Retinal pigment epithelial cell (primary cell): ENCODE measurements at places on chromosomes 3 and 15.
A peak's percentile ranks its signal among the peaks of the same experiment; 100 is the strongest.

DNA sequence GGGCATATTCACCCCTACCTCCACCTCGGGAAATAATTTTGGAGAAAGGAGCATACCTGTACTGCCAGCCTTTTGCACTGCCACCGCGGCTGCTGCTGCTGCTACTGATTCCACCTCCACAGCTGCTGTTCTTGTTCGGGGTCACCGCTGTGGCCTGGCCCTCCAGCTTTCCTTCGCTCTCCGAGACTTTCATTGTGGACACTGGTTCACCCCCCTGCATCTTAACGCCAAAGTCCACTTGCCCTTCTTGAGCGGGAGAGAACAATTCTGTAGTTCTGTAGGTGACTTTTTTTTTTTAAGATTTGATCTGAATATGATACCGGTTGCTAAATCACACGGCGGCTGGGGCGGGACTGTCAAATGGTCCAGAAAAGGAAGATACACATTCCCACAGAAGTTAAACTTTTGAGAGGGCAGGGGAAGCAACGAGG is 701 bp downstream of the OSBPL11 start:
- DNase-seq, result no peak

DNA sequence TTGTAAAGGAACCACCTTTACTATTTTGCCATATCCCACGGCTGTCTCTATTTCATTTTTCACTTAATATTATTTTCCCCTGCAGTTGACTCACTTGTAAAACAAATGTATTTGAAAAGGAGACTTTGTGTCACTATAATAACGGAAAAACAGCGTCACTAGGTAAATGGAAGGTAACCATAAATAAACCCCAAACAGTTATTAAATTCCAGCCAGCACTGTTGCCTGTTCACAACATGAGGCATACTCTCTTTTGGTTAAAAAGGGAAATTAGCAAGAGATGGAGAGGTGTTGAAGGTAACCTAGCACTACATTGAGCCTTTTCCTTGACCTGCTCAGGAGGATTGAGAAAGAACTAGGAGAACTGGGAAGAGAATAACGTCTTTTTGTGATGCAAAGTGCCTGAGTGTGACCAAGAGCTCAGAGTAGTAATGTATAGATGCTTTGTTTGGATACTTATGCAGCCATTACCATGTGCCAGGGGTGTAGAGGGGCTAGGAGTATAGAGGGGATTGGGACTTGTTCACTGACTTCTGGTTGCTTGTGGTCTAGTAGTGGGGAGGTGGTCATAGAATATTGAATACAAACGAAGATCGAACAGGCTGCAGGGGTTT is 19.6 kb downstream of the FLNB start:
- no peak for DNase-seq

DNA sequence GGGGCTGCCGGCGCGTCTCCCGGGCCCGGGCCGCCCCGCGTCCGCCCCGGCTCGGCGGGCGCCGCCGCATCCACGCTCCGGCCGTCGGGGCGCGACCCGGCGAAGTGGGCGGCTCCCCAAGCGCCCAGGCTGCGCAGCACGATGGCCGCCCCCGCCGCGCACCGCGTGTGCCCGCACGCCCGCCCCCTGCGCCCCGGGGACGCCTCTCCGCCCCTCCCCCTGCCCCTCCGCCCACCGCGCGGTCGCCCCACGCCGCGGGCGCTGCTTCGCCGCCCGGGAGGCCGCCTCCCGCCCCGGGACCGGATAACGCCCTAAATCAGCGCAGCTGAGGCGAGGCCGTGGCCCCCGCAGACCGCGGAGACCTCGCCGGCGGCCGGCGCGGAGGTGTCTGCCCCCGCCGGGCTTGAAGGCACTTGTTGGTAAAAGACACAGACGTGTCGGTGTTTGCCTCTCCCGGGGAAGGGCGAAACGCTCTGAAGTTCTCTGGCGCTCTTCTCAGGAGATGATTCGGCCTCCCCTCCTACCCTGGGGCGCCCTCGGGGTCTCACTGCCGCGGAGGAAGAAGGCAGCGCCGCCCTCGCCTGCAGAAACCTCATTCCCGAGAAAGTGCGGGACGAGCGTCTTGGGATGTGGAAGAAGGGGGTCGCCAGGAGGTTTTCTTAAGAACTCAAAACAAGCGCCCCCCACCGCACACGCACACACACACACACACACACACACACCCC is at the start of gene BNC1:
Gene BNC1 (minus strand): TSS at position 106 of the 725 bp plus-strand sequence. CDS start 36 bp downstream, at position 70.
- DNase-seq, result no peak

GRCh38 chr3:58293516-58293915 is 12.5 kb upstream of the RPP14 start:
- no peak for DNase-seq

- no peak for DNase-seq
Measured at GRCh38 chr3:31016196-31016595, 121.7 kb upstream of the GADL1 start.

GRCh38 chr15:33581032-33581431 is 270.3 kb downstream of the RYR3 start:
- peak; percentile 52 for DNase-seq

DNA sequence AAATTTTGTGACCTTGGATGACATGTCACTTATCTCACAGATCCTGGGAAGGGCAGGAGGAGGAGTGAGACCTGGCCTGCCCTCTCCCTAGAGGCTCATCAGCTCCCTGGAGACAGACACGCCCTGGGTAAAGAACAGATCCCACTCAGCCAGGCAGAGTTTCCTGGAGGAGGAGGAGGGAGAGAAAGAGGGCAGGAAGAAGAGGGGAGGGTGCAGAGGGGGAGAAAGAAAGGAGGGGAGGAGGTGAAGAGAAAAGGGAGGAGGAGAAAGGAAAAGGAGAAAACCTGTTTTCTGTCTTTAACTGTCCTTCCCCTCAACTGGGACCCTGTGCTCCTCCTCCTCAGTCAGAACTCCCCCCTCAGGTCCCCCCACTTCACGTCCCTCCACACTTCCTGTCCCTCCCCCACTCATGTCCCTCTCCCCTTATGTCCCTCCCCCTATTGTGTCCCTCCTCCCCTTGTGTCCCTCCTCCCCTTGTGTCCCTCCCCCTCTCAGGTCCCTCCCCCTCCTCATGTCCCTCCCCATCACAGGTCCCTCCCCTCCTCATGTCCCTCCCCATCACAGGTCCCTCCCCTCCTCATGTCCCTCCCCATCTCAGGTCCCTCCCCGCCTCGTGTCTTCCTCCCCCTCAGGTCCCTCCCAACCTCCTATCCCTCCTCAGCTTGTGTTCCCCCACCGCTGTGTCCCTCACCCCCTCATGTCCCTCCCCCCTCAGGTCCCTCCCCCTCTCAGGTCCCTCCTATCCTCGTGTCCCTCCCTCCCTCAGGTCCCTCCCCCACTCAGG is 52.3 kb upstream of the CGNL1 start:
- no peak for DNase-seq

GRCh38 chr3:196572389-196572788 is 3.9 kb downstream of the FBXO45 start:
- DNase-seq, result no peak

- no peak for DNase-seq
Measured at GRCh38 chr3:141401573-141402475, 33.5 kb downstream of the ZBTB38 start.

- no peak for DNase-seq
Measured at GRCh38 chr3:102158080-102158740, 276.6 kb upstream of the ZPLD1 start.

DNA sequence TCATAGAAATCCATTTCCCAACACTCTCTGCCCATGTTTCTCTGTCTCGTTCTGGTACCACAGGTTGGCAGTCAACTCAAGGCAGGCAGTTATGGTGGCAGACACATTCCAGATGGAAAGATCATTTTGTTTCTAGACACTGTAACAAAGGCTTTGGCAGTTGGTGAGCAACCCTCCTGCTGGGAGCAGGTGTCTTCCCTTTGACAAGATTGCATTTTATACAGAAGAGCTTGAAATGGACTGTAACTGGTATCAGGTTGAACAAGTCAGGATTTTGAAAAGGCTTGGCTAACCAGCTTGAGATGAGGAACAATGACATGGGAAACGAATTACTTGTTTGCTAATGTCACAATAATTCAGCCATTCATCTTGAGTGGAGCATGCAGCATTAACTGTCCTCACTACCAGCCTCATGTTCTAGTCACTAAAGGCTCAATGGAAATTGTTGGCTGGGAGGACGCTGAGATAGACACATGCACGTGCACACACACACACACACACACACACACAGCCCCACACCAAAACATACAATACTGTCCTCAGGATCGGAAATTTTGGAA is 170.0 kb downstream of the SEMA6D start:
- no peak for DNase-seq
